ENCODE measurements at places on chromosomes 2 and 18. TPM values are rescaled to one million over a fixed set of nuclear protein-coding genes. Genes with fewer than 3 reads are reported as not detected.

APOB gene
- polyA plus RNA-seq, result not detected

SGO2 gene
- 1.4 TPM for polyA plus RNA-seq

FAM228B gene
- polyA plus RNA-seq, result 22.0 TPM

GMPPA gene
- 20.4 TPM for polyA plus RNA-seq

CELF4 gene
- 206 TPM for polyA plus RNA-seq

IL36RN gene
- polyA plus RNA-seq, result not detected

ERICH2 gene
- 1.3 TPM for polyA plus RNA-seq

KCNG2 gene
- polyA plus RNA-seq, result not detected

C2orf80 gene
- polyA plus RNA-seq, result 71.5 TPM

ODC1 gene
- polyA plus RNA-seq, result 1,107 TPM

TUBA4B gene
- not detected for polyA plus RNA-seq

NOL4 gene
- polyA plus RNA-seq, result 61.0 TPM

TBR1 gene
- polyA plus RNA-seq, result 4.5 TPM

ANKRD30B gene
- polyA plus RNA-seq, result not detected

DLX1 gene
- 83.1 TPM for polyA plus RNA-seq

HOXD1 gene
- not detected for polyA plus RNA-seq

COLEC11 gene
- 1.7 TPM for polyA plus RNA-seq

ORC4 gene
- polyA plus RNA-seq, result 261 TPM

NEB gene
- 2.9 TPM for polyA plus RNA-seq

GKN1 gene
- polyA plus RNA-seq, result not detected

GALNT5 gene
- not detected for polyA plus RNA-seq

EDAR gene
- polyA plus RNA-seq, result not detected

ATIC gene
- polyA plus RNA-seq, result 9.5 TPM

DNAJC27 gene
- polyA plus RNA-seq, result 24.0 TPM

IL1F10 gene
- not detected for polyA plus RNA-seq

M1AP gene
- not detected for polyA plus RNA-seq

CFAP210 gene
- 0.20 TPM for polyA plus RNA-seq

C2orf78 gene
- polyA plus RNA-seq, result not detected

HRH4 gene
- polyA plus RNA-seq, result 0.12 TPM

CFAP65 gene
- 1.7 TPM for polyA plus RNA-seq
